ENCODE measurements at places on chromosomes 1 and 21.

GRCh38 chr21:32712641-32713040 lies 15.2 kb downstream of the SYNJ1 start:
- DNase-seq = no peak

- DNase-seq = no peak
Measured at GRCh38 chr1:209659909-209660308, 7.7 kb upstream of the LAMB3 start.

DNA sequence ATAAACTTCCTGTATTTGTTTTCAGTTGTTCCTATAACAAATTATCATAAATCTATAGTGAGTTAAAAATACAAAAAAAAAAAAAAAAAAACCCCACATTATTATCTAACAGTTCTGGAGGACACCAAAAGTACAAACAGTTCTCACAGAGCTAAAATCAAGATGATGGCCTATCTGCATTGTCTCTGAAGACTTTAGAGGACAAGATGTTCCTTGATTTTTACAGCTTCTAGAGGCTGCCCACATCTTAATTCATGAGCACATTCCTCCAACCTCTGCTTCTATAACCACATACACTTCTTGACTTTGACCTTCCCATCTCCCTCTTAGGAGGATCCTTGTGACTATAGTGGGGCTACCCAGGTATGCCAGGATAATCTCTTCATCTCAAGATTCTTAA lies 806.1 kb downstream of the LTN1 start:
- no peak for DNase-seq

- no peak for DNase-seq
Measured at GRCh38 chr21:32515874-32516273, 69.4 kb downstream of the TCP10L start.

DNA sequence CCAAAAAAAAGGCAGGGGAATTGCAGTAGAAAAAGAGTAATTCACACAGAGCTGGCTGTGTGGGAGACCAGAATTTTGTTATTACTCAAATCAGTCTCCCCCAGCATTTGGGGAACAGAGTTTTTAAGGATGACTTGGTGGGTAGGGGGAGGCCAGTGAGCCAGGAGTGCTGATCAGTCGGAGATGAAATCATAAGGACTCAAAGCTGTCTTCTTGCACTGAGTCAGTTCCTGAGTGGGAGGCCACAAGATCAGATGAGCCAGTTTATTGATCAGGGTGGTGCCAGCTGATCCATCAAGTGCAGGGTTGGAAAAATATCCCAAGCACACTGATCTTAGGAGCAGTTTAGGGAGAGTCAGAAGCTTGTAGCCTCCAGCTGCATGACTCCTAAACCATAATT lies 23.7 kb upstream of the EDARADD start:
- DNase-seq = no peak

DNA sequence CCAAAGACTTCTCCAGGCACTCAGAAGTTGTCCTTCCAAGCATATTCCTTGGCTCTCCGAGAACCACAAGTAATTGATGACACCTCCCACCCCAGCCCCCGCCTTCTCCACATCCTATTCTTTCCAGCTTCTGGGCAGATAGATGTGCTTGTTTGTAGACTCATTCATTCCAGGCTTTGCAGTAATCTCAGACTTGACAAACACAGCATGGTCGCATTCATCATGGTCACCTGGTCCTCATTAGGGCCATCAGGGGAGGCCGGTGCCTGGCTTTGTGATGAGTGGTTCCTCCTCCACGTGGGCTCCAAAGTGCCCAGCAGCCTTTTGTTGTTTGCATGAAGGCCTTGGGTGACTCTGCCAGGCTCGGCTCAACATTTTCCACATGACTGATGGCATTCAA lies 28.5 kb upstream of the KCNE2 start:
- DNase-seq = no peak

DNA sequence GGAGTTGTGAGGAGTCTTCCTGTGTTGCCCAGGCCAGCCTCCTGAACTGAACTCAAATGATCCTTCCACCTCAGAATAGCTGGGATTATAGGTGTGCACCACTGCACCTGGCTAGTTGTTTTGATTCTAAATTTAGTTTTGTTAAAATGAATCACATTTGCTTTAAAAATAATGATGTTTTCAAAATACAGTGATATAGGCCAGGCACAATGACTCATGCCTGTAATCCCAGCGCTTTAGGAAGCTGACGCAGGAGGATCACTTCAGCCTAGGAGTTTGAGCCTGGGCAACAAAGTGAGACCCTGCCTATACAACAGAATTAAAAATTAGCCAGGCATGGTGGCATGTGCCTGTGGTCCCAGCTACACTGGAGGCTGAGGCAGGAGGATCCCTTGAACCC lies 24.3 kb downstream of the RTCA start:
- DNase-seq = no peak

- no peak for DNase-seq
Measured at GRCh38 chr21:37452227-37452626, 85.7 kb downstream of the DYRK1A start.

DNA sequence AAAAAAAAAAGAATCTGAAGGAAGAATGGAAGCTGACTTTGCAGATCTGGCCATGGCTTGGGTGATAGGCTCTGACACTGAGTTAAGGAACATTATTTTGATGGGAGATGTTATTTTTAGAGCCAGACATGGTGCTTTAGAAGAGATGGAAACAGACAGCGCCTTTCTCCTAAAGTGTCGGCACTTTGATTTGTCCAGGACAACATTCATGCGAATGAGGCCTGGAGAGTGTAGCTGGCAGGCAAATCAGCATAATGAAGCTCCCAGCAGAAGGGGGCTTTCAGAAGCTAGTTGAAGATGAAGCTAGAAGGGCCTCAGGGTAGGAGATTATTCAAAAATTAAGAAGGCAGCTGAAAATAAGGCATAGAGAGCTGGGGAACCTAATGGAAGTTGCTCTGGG lies 397.7 kb downstream of the RWDD3 start:
- no peak for DNase-seq

GRCh38 chr1:154220970-154221277 lies 169 bp downstream of the UBAP2L start:
- no peak for DNase-seq

DNA sequence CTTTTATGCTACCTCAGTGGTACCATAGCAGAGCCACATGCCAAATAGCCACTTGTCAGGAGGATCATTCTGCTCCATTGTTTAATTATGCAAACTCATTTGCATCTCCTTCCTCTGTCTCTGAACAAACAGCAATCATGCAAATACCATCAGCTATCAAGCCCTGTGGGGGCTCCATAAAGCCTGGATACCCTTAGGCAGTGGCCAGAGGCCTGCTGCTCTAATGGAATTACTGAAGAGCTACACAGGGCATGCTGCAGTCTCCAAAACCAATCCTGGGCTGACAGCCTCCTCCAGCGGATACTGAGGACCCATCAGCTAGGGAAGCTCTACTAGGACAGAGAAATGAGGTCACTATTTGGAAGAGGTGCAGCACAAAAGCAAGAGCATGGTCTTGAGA lies 376.3 kb downstream of the KCNH1 start:
- no peak for DNase-seq

DNA sequence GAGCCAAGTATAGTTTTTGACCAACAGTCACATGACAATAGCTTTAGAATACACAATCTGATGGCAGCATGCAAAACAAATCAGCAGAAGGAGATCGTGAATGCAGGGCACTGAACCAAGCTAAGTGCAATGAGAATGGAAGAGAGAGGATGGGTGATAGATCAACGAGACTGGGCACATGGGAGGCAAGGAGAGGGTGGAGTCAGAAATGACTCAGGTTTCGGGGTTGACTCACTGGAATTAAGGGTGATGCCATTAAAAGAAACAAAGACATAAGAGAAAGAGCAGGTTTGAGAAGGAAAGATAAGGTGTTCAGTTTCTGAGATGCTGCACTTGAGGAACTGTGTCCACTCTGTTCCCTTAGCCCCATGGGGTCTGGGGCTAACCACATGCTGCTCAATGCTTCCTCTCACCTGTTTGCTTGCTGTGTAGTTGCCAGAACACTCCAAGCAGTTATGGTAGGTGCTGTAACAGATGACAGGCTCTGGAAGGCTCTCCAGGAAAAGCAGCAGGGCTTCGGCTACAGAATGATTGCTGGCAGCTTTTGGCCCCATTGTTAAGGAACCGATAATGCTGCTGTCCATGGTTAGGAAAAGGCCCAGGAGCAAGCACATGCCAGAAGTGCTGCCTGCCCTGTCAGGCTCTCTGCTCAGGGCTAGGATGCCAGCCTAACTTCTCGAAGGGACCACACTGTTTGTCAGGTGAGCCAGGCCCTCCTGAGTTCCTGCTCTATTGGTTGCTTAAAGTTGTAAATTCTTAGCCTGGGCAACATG lies 6.1 kb upstream of the MTF1 start:
- DNase-seq = no peak

- no peak for DNase-seq
Measured at GRCh38 chr1:53771648-53772047, 32.7 kb upstream of the GLIS1 start.

DNA sequence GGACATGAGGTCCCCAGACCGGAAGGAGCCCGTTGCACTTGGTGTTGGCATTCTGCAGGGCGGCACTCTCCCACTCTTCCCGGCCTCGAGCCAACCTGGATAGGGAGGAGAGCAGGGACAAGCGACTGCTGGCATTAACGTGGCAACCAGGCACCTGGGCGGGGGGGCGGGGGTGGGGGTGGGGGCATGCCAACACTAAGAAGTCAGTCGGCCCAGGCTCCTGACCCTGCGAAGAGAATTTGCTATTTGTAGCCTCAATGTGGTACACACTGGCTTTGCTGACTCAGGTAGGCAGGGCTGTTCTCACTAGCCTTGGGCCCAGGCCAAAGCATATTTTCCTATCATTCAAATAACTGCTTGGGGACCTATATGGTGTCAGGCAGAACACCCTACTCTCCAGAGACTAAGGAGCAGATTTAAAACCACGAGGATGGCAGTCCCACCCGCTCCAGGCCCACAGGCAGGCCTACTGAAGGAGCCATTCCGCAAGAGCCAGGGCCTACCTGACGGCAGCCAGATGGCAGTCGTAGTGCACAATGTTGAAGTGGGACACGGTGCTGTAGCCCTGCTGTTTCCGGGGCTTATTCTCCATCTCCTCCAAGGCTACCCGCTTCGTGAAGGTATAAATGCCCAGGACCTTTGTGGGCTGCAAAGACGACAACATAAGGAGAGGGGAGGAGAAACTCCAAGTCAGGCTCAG lies 123.7 kb downstream of the UBR4 start:
- no peak for DNase-seq

- DNase-seq = no peak
Measured at GRCh38 chr1:204946640-204947039, 76.0 kb downstream of the NFASC start.

GRCh38 chr1:186179231-186179630 lies 195.8 kb downstream of the TPR start:
- no peak for DNase-seq

DNA sequence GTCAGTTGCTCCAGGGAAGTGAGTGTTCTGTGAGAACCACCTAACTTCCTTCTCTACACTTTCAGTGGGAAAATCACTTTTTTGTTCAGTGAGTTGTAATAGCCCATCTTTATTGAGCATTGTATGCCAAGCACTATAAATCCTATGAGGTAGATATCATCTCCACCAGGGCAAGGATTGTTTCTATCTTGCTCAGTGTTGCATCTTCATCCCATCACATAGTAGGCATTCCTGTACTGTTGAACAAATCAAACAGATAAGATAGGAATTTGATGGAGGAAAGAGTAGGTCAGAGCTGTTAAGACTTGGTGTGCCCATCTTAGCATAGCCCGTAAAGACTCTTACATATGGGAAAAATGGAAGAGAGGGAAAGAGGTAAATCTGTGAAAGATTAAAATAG lies 2.9 kb upstream of the PIGV start:
- DNase-seq = no peak

Data from HT-29 (cell line).